ENCODE measurements at places on chromosomes 16 and 17.
A peak's percentile ranks its signal among the peaks of the same experiment; 100 is the strongest.

GRCh38 chr16:79062821-79063220 lies 537.7 kb downstream of the MAF start:
- no peak for DNase-seq

DNA sequence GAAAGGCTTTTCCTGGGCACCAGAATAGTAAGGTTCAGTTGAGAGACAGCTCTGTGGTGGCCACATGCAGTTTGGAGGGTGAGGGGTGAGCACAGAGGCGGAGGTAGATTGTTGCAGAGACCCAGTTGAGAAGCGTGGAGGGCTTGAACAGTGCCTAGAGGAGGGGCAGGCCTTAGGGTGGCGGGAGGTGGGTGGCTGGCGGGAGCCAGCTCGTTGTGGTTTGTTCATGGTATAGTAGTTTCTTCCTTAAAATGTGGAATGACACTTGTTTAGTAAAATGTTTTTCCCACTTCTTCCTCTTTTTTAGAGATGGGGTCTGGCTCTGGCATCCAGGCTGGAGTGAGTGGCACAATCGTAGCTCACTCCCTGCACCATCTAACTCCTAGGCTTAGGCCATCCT lies 14.2 kb downstream of the USP10 start:
- DNase-seq, result no peak

- DNase-seq, result no peak
These were observed 6.2 kb upstream of the ETV4 start for GRCh38 chr17:43552229-43552837.

- no peak for DNase-seq
These were observed 4.6 kb downstream of the ANKRD40 start for GRCh38 chr17:50703162-50703561.

DNA sequence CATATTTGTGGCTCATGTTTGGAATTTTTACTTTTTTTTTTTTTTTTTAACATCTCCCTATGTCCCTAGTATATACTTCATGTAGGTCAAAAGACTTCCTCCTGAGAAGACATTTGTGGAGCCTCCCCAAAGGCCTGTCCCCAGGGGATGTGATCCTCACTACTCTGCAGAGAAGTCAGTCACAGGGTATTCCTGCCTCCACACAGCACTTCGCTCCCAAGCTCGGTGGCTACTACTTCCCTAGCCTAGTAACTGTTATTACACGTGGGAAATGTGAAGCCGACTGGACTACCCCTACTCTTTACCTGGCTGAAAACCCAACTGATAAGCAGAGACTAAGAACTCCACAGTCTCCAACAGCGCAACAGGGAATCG lies 116.8 kb downstream of the HIC1 start:
- no peak for DNase-seq

GRCh38 chr16:31073142-31073969 lies 684 bp downstream of the ZNF668 start:
- DNase-seq, result peak; percentile 91

DNA sequence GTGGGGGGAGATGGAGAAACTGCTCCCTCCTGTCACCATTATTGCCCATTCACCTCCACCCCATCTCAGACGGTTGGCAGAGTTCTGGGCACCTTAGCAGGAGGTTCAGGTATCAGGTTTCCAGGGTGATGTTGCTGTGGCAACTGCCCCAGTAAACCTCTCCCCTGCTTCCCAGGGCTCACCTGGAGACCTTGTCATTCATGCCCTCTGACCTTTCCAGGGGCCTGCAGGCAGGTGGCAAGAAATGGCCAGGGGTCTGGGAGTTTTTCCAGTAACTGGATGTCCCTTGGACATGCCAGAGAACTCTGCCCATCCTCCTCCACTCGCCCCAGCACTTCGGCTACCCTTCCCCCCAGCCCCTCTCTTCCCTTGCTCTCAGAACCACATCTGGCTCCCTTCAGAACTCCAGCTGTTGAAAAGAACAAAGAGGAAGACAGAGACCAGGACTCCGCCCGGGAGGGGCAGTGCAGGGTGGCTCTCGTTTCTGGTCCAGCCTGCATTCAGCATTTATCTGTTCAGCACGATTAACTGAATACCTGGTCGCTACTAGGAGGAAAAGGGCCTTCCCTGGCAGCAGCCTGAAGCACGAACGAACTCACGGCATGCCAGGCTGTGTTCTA lies 8.5 kb downstream of the MLLT6 start:
- DNase-seq, result no peak

All from activated CD4-positive, alpha-beta T cell treated with anti-CD3 and anti-CD28 coated beads, Interleukin-2, Interleukin-6, amounts not matched to agents 100 ng/mL and 50 ng/mL, durations not matched to agents 16 hours and 8 hours (primary cell).